ENCODE measurements at places on chromosomes 2 and 18.
A peak's percentile ranks its signal among the peaks of the same experiment; 100 is the strongest.

DNA sequence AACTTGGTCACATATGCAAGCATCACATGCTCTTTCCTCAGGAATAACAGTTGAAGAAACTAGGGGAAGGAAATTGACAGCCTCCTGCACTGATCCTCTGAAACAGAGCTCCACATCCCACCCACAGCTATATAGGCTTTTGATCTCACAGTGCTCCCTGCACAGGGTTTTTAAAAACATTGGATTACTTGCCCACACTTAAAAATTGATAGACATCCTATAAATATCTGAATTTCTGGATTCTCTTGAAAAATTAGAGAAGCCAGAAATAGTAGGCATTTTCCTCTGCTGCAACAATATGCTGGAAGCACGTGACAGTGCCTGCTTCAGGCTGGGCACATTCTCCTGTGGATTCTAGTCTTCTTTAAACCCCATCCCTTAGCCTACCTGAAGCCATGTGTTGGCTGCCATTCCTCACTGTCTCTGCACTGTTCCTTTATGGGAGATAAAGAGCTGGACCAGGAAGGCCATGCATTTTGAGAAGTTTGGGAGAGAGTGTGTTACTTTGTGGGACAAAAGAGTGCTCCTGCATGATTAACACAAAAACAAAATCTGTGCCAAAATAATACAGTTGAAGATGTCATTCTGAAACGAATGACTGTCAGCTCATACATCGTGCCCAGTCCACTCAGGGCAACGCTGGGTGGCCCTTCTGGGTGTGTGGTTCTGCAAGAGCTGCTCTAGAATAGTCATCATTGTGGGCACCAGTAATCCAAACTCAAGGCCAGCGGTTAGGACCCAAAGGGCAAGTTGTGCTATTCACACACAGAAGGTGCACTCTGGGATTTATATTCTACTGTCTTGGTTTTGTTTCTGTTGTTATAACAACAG is 59.8 kb downstream of the GYPC start:
- DNase-seq = no peak

- DNase-seq = no peak
These were observed 5.1 kb upstream of the TTC27 start for GRCh38 chr2:32622570-32623310.

DNA sequence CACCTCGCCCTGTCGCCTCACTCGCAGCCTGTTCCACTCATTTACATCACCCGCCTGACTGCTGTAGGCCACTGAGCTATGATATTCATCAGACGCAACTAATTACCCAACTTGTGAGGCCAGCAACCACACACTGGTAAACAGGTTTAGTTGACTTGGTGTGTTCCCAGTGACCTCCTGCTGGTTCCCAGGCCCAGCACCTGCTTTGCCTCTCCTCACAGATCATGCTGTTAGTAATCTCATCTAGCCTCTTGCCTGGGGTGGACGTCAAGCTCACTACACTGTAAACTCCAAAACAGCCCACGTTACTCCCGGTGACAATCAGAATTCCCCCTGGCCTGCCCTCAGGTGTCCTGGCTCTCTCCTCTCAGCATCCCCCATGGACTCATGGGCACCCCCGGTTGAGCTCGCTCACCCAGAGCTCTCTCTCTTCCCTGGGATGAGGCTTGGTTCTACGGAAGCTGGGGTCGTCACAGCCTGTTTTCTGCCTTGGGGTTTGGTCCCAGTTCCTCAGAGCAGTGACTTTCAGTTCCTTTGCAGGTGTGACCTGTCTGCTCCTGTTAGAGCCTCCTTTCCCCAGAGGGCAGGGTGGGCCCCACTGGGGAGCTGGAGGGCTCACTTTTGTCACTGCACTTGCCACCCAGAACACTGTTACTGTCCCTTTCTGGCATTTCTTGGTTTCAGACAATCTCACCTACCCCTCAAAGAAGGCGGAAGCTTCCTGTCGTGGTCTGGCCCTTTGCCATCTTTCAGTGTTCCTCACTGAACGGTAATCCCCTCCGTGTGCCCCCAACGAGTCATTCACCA is 40.3 kb downstream of the INPP5D start:
- DNase-seq = peak; percentile 52

GRCh38 chr18:48195787-48196186 is 213.4 kb downstream of the ZBTB7C start:
- DNase-seq = no peak

- DNase-seq = no peak
These were observed 44.0 kb upstream of the DSG1 start for GRCh38 chr18:31273812-31274527.

DNA sequence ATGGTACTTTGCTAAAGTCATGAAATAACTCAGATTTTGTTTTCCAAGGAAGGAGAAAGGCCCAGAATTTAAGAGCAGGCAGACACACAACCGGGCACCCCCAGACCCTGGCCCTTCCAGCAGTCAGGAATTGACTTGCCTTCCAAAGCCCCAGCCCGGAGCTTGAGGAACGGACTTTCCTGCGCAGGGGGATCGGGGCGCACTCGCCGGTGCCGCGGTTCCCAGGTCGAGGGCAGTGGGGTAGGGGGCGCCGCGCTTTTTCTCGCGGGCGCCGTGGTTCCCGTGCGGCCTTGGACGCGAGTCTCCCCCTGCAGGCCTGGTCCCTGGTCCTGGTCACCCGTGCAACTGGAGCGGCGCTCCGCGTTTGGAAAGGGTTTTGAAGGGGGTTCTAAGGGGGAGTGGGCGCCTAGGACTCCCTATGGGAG is 1.2 kb downstream of the ZNF236 start:
- DNase-seq = no peak

DNA sequence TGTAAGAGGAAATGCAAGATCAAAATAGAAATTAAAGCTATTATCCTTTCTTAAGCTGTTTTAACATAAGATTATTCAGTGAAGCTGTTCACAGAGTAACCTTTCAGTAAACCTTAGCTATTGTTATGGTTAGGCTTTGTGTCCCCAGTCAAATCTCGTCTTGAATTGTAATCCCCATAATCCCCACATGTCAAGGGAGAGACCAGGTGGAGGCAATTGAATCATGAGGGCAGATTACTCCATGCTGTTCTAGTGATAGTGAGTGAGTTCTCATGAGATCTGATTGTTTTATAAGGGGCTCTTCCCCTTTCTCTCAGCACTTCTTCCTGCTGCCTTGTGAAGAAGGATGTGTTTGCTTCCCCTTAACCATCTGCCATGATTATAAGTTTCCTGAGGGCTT is 424.4 kb downstream of the DSEL start:
- no peak for DNase-seq

DNA sequence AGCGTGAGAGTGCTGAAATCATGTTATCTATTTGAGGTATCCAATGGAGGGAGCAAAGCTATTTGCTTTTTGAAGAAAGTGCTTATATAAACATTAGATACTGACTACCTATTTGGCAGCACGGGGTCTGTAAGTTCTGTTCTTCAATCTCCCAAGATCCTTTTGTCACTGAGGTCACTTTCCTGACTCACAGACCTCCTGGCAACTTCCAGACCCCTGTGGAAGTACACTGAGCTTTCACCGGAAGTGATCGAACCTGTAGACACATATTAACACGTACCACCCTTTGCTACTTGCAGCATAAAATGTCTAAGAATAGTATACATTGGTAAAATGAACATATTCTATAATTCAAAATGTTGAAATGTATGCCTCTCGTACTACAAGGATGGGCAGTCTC is 452.6 kb upstream of the ST6GAL2 start:
- DNase-seq = no peak

GRCh38 chr18:71902482-71902881 is 641.7 kb downstream of the CBLN2 start:
- DNase-seq = no peak

- no peak for DNase-seq
These were observed 11.8 kb upstream of the SMIM21 start for GRCh38 chr18:75439348-75439747.

DNA sequence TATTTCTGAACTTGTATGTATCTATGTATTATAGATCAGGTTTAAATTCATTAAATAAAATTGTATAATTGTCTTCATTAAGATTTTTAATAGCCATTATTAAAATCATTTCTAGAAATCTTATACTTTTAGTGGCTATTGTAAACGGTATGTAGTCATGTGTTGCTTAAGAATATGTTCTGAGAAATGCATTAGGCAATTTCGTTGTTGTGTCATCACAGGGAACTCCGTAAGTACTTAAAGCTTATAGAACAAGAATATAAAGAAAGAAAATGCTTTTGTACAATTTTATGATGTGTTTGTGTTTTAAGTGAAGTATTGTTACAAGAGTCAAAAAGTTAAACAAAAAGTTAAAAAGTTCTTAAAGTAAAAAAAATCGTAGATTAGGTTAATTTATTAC is 765.8 kb downstream of the METTL4 start:
- no peak for DNase-seq

DNA sequence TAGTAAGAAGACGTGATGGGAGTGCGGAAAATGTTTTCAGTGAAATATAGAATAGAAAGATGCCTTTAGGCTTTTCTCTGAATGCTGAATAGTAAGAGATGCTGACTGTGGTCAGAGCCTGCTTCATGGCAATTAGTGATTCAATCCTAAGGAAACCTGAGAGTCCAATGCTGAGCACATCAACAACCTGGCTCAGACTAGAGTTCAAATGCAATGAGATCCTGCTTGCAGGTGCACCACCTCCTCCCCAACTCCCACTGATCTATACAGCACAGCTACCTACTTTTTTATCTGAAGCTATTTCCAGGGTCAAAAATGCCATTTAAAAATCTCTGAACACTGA is 65.4 kb downstream of the AAK1 start:
- no peak for DNase-seq

DNA sequence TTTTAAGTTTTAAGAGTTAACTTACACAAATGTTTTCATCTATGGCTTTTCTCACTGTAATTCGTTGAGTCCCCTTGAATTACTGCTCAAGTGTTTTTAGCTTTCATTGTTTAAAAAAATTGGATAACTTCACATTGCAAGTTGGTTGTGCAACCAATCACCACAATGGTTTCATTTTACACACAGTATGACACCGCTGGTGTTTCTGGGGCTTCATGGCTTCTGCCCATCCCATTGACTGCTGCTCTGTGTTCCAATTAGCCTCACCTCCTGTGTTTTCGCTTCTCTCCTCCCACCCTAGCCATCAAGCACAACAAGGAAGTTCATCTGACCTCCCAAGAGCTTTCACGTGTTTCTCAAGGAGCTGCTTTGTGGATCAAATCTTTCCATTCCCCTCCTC is 199.1 kb upstream of the CHAC2 start:
- no peak for DNase-seq

DNA sequence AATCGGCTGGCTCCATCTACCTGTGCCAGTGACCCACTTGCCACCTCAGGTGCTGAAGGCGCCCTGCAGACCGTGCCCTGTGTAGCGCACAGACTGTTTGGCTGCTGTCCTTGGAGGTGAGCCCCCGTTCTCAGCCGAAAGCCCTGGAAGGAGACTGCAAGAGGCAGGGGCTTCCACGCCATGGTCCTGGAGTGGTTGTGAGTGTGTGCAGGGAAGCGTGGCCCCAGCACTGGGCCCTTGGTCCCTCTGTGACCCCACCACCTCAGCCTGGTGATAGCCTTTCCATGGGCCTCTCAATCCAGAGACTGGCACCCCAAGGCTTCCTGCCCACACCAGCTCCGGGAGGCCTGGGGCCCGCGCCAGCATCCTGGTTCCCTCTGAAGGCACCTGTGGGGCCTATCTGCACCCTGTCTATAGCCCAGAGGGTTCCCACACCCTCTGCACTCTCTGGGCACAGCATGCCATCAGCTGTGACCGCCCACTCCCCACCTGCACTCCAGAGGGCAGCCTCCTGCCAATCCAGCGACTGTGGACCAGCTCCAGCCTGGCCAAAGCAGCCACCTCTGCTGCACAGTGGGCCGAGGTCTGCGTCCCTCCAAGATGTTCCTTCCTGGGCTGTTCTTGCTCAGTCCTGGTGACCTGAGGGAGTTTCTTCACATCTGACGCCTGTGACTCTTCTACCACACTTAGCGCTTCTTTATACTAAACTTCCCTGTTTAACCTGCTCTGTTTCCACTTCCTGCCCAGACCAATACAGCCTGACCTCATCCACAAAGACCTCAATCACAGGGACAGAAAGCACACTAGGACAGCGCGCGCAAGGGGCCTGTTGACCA is 109.5 kb downstream of the EIPR1 start:
- DNase-seq = no peak

- DNase-seq = peak; percentile 69
These were observed 8.1 kb downstream of the LBH start for GRCh38 chr2:30239308-30239985.

DNA sequence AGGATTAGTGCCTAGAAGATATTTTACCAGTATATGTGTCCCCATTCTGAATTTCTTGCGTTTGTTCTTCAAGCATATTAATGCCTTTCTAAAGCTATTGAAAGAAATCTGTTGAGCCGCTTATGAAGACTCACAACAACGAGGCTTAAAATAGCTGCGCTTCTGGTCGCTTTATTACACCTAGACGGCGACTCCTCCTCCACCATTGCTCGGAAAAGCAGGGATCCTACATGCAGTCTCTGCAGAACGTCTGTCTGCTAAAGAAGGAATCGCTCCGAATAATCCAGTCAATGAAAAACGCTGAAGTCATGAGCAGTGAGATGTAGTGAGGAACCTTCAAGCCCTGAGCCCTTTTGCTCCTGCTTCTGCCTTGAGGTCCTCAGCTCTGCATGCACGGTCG is 94.8 kb upstream of the ZNF516 start:
- no peak for DNase-seq

- no peak for DNase-seq
These were observed 163.4 kb upstream of the ZFP36L2 start for GRCh38 chr2:43389581-43390466.

- DNase-seq = no peak
These were observed 74.7 kb upstream of the KCNJ3 start for GRCh38 chr2:154623819-154624218.

DNA sequence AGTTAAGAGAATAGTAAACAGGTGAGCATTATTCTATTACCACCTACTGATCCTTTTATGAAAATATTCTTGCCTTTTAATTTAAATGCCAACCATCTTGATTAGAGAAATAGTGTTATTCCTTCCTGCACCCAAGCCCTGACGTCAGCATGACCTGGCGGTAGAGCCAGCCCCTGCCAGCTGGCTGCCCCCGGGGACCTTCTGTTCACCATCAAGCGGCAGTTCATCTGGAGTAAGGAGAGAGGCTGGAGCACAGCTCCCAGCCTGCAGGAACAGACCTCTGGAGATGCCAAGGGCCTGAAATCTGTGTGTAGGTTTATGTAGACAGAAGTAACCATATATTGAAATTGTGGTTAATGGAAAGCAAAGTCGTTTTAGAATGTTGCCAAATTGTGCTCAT is 171.8 kb downstream of the GBX2 start:
- DNase-seq = no peak

DNA sequence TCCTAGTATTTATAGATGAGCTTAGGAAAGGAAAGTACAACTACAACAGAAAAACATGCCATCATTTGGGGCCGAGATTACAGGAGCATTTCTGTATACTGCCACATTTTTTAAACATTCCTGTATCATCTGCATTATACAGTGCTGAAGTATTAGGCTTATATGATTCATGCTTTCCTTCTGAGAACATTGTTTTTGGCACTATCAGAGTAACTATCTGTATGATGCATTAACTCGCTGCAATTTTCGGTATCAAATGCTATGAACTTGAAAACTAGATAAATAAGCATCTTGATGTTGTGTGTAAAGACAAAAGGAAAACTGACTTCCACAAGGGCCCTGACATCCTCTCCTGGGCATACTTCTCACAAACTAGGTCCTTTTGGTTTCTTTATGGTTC is 102.0 kb downstream of the RIT2 start:
- DNase-seq = no peak

All from activated naive CD4-positive, alpha-beta T cell treated with anti-CD3 and anti-CD28 coated beads, Interleukin-2, amount 50 U/mL, for 16 hours (primary cell).